ENCODE measurements at places on chromosomes 12 and 14.

DNA sequence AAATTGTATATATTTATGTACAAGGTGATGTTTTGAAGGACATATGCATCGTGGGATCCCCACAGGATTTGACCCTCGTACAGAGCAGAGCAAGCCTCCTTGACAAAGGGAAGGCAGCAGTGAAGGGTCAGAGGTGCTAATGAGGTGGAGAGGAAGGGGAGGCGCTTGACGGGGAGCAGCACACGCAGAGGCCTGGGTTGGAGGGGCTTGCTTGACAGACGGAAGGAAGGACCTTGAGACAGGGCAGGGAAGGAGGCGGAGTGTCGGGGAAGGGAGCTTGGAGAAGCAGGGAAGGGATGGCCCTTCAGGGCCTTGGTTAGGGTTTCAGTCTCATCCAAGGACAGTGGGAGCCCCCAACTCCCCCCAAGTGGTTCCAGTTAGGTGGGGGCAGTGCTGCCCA, 52.6 kb downstream of the ZNF664 start:
- DNase-seq: no peak

- DNase-seq: no peak
These were observed 20.6 kb upstream of the PKP2 start for GRCh38 chr12:32917094-32917611.

DNA sequence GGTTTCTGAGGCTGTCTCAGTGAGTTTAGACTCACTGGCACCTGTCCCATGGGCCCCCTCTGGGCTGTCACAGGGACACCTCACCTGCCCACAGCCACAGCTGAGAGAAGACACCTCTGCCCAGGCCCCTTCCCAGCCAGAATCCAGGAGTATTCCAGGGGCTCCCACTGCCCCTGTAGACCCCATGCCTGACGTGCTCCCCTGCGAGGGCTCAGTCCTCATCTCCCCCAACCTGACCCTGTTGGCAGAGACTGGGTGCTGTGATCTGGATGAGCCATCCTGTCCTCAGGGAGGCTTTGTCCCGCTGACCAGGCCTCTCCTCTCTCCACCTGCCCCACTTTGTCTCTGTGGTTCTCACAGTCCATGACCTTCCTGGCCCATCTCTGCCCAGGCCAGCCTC, 89.4 kb downstream of the DHRS2 start:
- DNase-seq: no peak

- no peak for DNase-seq
These were observed 21.8 kb downstream of the MVK start for GRCh38 chr12:109595321-109595902.

GRCh38 chr14:22883173-22883976, at the start of gene REM2:
Gene REM2 (plus strand): TSS chr14:22883222. CDS start chr14:22883288, 66 bp downstream.
- DNase-seq: no peak

GRCh38 chr14:36751106-36751505, 89.4 kb downstream of the PAX9 start:
- DNase-seq: no peak

DNA sequence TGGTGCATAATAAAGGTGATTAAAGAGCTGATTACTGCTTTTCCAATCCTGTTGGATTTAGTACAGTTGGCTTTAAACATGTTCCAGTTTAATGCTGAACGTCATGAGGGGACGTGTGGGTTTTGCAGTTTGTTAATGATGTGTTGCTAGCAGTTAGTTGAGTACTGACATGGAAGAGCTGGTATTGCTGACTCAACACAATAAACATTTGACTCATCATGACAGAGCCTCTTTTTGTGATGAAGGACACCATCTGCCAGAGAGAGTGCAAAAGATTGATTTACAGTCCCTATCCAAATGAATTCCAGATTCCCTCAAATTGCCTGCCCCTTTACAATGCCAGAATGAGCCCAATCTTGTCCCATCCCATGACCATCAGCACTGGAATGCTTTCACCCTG, 346.2 kb upstream of the PRICKLE1 start:
- no peak for DNase-seq

DNA sequence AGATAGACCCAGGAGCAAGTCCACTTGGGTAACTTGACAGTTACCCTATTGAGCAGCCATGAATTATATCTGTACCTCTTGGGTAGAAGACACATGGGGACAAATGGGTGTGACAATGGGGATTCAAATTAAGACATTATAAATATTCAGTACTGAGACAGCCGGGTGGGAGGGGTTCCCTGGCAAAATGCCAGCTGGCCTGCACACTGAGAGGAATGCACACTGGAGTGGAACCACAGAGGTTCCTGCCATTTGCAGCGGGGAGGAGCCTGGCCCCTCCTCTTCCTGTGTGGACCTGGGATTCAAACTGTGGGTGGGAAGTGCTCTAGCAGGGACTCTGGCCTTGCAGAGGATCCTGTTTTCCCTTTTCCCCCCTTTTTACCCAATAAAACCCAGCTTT, 118.7 kb upstream of the CDKN3 start:
- no peak for DNase-seq

- no peak for DNase-seq
These were observed 169.6 kb downstream of the EGLN3 start for GRCh38 chr14:33781236-33781635.

DNA sequence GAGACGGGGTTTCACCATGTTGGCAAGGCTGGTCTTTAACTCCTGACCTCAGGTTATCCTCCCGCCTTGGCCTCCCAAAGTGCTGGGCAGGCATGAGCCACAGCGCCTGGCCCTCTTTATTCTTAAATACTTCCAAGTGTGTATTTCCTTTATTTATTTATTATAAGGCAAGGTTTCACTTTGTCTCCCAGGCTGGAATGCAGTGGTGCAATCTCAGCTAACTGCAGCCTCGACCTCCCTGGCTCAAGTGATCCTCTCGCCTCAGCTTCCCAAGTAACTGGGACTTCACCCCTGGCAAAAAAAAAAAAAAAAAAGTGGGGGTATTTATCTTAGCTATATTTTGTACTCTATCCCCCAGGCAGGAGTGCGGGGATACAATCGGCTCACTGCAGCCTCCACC, 6.8 kb downstream of the FAM216A start:
- DNase-seq: no peak

GRCh38 chr12:101859664-101860607, 17.4 kb upstream of the DRAM1 start:
- no peak for DNase-seq

- DNase-seq: no peak
These were observed 116.5 kb downstream of the MGAT4C start for GRCh38 chr12:86139671-86140070.
